ENCODE measurements at places on chromosomes 11 and 22.
A peak's percentile ranks its signal among the peaks of the same experiment; 100 is the strongest.

GRCh38 chr11:31956310-31956709 lies 134.6 kb upstream of the RCN1 start:
- no peak for DNase-seq

DNA sequence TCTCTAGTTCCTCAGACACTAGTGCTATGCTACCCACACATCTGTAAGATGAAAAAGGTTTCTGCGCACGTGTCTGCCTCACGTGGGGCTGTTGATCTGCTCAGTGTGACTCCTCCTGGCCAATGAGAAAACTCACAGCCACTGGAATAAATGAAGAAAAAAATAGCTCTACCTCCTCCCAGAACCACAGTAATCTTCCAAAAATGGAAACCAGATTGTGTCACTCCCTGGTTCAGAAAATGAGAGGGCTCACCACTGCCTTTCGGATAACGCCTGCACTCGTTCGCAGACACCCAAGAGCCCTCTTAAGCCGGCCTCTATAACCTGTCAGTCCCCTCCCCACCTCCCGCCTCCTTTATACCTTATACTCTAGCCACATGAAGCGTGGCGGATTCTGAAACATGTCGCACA lies 5.1 kb downstream of the APBB1 start:
- no peak for DNase-seq

DNA sequence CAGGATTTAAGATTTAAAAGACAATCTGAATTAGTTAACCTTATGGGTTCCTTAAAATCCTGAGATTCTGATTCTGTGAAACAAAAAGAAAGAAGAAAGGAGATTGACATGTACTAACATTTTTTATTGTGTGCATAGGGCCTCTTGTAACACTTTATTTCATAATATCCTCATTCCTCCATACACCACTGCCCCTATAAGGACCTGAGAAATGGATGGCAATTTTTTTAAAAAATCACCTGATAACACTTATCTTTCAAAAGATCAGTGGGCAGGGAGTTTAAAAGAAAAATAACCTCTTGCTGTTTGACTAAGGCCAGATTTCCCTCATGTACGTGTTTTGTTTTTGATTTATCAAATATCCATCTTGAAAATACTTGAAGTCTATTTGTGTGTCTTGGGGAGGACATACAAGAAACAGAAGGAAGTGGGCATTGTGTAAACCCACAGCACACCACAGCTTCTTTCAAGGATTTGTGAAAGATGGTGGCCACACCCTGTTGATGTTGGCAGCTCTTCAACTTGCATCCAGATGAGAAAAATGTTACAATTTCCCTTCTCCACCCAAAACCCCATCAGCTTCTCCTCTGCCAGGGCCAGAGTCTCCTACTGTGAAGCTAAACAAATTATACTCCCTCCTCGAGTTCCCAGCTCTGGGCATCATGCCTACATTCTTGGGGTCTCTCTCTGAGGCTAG lies 35.0 kb upstream of the MPEG1 start:
- DNase-seq = peak; percentile 81

- peak; percentile 43 for DNase-seq
Observed at GRCh38 chr11:59173080-59173963, 1.4 kb downstream of the DTX4 start.

GRCh38 chr11:45204761-45205160 lies 58.3 kb downstream of the PRDM11 start:
- DNase-seq = no peak

- no peak for DNase-seq
Observed at GRCh38 chr11:70705097-70705496, 306.8 kb downstream of the CTTN start.

DNA sequence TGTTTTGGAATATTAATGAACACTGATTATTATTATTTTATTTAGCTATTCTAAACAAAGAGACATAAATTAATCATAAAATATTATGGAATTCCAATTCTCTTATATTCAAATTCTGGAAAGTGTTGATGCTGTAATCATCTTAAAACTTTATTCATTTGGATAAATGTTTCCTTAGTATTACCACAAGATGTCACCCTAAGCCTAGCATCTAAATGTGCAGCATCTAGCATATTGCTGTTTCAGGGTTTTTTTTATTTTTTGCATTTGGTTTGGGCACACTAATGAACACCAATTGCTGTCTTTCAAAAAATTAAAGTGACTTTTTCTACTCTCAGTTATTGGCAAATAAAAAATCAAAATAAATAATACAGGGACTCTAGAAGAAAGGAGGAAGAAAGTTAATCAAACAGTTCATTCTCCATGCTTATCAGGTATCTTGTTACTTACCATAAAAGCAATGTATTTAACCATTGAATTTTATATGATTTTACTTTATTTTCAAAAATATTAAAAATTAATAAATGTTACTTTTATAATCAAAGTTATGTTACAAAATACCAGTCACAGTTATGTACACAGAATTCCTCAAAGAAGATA lies 31.8 kb downstream of the DLG2 start:
- DNase-seq = peak; percentile 71

DNA sequence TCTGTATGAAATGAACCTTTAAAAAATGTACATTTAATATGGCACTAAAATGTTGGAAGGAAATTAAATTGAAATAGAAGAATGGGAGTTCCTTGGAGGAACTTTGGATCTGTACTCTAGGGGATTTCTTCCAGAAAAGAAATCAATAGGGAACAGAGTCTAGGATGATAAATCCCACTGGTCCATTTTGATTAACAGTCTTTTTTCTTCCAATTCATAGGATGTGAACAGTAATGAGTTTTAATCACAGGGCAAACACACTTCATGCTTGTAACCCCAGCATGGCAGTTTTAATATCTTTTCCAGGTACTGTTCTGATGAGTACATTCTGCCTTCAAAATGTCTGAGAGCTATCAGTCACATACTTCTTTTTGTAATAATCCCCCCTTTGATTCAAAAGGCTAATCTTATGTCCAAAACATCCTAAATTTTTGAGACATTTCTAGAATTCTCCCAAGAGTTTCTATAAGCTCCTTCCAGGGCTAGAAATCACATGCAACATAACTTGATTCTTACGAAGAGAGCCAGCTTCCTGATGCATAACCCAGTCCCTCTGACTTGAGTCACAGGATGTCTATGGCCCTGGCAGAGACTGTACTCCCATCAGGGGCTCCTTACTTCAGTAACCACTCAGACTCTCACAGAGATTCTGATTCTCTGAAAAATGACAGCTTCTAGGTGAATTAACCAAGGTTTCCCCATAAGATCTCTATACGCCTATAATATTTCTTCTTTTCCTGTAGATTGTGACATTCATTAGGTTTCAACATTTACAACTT lies 112.9 kb downstream of the SLC36A4 start:
- no peak for DNase-seq

DNA sequence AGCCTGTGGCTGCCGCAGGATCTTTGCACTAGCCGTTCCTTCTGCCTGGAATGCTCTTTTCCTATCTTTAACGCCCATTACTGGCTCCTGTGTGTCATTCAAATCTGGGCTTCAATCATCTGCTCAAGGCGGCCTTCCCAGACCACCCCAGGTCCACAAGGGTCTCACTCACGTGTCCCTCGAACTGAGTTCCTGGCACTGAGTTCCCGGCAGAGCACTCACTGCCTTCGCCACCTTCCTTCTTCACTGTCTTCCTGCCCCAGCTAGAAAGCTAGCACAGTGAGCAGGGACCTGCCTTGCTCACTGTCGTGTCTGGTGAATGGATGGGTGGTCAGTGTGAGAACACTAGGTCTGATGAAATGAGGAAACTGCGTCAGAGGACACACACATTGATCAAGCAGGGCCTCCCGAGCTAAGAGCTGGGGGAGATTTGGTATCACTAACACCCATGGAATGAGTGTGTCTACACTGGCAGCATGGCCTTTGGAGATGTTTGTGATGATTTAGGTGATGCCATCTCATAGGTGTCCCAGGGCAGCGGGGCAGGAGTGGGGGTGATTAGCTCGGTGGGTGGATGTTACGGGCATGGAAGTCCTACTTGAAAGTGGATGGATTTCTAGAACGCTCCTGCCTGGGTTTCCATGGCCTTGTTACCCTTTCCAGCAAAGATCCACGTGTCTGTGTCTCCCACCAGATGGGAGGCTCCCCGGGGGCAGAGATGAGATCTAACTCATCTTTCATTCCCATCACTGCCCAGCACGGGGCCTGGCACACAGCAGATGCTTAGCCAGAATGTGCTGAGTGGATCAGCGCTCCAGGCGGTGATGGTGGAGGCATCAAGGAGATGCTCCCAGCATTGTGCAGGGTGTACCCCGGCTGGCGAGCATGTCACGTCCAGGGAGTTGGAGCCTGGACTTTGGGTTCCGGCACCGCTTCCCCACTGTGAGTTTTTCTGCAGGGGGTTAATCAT lies 64.5 kb downstream of the SHISAL1 start:
- DNase-seq = no peak

GRCh38 chr11:79570104-79570503 lies 129.3 kb upstream of the TENM4 start:
- DNase-seq = no peak

DNA sequence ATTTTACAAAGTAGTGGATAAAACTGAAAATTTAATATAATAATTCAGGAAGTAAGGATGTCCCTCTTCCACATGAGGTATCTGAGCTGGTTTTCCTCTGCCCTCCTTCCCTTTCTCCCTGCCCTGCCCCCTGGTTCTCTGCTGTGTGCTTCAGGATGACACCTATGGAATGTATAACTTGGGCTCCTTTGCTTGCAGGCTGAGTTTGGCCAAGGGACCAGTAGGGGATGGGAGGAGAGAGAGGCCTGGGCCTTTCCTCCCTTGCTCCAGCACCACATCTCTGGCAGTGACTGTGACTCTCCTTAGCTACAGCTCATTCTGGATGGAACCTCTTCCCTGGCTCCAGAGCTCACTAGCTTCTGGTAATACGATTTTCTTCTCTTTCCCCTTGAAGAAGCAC lies 10.1 kb downstream of the IRAG1 start:
- DNase-seq = no peak

DNA sequence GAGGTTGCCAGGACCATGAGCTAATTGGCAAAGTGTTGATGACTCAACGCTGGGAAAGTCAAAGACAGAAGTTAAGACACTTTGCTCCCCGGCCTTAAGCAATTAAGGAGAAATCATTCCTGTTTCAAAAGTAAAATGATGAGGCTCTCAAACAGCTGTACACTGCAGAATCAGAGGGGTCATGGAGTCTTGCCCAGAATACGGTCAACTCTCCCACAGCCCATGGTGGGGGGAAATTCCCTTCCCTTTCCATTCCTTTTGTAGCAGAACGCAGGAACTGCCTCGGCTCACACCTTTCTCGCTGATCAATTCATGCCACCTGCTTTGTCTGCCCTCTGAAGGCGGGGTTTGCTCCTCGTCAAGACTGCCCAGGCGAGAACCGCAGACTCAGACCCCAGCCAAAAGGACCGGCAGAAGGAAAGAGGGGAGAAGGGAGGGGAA lies 52.8 kb downstream of the MN1 start:
- DNase-seq = peak; percentile 79

GRCh38 chr11:57457643-57458023 lies 2.7 kb upstream of the RTN4RL2 start:
- no peak for DNase-seq

- DNase-seq = no peak
Observed at GRCh38 chr11:61881397-61881796, 9.9 kb downstream of the FADS3 start.

GRCh38 chr22:47091921-47092700 lies 329.7 kb downstream of the TBC1D22A start:
- no peak for DNase-seq

DNA sequence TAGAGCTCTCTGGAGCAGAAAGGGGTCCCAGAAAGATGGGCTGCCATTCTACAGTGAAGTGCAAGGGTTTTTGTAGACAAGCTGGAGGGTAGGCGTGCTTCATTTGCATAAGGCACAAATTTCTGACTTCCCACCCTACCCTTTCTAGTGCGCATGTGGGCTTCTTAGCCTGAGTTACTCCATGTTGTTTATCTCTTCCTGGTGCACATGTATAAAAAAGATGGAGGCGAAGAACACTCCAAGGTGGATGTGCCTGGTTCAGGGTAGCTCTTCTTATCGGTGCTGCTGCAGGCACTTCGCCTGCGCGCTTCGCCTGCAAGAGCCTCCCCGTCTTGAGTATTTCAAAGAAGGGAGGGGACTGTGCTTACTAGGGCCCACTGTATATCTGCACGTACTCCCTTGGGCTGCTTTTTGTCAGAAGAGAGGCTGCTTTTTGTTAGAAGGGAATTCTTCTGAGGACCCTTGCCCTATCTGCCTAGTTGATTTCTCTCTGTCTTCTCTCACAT lies 1047.3 kb upstream of the CNTN5 start:
- no peak for DNase-seq

- DNase-seq = no peak
Observed at GRCh38 chr11:47351156-47352126, 1.1 kb downstream of the MYBPC3 start.

DNA sequence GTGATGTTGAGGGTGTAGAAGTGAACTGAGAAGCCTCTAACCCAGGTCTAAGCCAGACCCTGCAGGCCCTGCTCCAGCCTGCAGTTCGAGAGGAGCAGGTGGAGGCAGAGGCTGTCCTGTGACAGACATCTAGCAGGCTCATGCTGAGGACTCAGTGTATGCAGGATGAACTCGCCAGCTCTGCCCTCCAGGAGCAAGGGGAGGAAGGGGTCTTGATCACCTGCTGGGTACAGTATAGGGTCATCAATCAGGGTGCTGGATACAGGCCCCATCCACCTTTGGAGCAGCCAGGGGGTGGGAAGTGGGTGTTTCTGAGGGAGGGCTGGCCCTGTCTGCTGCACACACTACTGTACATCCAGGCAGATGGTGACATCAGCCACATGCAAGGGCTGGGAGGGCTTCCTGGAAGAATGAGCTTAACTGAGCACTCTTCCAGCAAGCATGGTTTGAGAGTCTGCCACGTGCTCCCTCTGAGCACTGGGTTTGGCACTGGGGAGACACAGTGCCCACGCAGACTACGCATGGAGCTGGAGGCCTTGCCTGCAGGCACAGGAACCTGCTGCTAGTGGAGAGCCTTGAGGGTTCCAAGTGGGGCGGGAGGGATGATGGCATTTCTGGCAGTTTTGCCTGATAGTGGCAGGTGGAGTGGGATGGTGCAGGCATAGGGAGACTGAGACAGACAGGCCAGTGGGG lies 9.2 kb downstream of the MAPK8IP1 start:
- DNase-seq = no peak

GRCh38 chr11:8298801-8299786 lies 35.4 kb upstream of the LMO1 start:
- no peak for DNase-seq

GRCh38 chr11:76088511-76088910 lies 117.8 kb downstream of the WNT11 start:
- no peak for DNase-seq

DNA sequence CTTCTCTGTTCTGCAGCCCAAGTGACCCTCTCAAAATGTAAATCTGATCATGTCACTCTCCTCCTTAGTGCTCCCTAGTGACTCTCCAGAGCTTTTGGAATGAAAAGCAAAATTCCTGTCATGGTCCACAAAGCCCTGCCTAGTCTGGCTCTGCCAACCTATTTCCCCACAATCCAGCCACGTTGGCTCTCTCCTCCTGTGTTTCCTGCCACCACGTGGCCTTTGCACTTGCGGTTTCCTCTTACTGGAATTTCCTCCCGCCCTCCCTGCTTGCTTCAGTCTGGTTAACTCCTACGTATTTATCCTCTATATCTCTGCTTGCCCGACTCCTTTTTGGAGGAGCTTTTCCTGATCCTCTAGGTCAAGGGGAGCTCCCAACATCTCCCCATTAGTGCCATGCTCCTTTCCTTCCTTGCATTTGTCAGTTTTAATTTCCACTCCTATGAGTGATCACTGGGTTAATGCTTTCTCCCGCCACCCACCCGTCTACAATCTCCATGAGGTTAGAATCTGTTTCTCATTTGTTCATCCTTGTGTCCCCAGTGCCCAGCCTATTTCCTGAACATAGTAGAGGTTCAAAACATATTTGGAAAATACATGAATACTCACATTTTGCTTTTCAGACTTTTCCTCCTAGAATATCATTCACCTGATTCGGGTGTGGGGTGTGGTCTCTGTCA lies 11.5 kb downstream of the NNMT start:
- peak; percentile 92 for DNase-seq

- peak; percentile 28 for DNase-seq
Observed at GRCh38 chr22:28773461-28773867, 969 bp downstream of the CCDC117 start.

Measured in cardiac fibroblast (primary cell).